ENCODE measurements at places on chromosomes 5 and 9.

DNA sequence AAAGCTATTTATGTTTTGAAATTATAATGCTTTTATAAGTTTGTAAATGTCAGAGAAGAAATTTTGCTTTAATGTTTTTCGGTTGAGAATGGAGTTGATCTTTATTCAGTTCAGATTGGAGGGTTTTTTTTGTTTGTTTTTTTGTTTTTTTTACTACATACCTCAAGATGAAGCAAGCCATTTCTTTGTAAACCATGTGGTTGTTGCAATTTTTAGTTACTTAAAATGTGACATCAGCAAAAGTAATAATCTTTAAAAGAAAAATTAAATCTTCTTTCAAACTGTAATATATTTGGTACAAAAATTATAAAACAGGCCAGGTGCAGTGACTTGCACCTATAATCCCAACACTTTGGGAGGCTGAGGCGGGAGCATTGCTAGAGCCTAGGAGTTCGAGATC, 102.6 kb downstream of the CDC42SE2 start:
- DNase-seq = no peak

DNA sequence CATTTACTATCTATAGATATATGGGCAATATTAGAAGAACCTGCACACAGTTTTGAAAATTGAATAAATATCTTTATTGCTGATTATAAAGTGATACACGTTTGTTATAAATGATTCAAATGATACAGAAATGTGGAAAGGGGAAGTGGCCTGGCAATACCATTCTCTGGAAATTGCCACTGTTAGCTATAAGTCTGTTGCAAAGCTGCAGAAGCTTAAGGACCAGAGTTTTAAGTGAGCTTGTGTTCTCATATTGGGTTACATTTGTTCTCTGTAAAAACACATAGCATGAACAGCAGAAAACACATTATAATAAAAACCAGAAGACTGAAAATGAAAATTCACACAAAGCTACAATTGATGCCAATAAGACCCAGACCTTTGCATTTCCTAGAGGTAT, 59.6 kb downstream of the RASGRF2 start:
- no peak for DNase-seq

DNA sequence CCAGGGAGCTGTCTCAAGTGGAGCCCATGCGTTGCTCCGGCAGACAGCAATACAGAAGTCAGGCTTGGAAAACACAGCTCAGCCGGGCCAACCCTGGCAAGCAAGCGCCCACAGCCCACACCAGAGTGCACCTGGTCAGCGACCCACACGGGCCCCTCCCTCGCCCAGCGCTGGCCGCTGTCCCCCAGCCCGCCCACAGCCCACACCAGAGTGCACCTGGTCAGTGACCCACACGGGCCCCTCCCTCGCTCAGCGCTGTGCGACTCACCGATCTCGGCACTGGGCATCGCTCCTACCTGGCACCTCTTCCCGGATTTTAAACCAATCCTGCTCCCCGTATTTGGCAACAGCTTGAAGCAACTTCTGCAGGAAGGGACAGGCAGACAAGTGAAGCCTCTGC, 12.8 kb downstream of the SNAPC4 start:
- no peak for DNase-seq

DNA sequence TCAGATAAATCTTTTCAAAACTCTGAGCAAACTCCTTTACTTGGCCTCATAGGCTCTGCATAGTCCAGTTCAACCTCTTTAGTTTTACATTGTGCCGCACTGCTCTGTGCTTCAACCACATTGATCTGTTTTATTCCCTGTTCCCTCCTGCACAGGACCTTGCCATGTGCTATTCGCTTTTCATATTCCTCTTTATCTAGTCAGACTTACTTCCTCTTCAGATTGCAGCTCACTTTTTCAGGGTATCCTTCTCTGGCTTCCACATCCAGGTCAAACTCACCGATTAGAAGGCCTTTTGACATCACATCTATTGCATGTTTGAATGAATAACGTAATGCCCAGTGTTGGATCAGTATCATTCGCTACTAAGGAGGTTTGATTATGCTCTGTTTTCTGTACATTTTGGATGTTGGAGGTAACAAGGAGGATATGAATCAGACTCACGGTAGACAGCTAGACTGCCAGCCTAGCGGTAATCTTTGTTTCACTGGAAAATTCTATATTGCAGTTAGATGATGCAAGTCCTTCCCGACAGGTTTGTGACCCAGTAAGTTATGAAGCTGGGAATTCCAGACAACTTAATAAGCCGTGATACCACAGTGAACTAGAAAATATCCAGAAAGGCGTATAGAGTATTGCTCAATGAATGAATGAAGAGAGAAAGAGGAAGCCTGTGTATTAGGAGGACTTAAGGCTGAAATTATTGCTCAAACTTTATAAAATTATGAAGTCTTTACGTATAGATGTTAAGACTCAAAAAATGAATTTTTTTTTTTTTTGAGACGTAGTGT, 65.7 kb downstream of the IQGAP2 start:
- DNase-seq = no peak

- no peak for DNase-seq
These were observed 400.5 kb upstream of the ACO1 start for GRCh38 chr9:31983895-31984294.

DNA sequence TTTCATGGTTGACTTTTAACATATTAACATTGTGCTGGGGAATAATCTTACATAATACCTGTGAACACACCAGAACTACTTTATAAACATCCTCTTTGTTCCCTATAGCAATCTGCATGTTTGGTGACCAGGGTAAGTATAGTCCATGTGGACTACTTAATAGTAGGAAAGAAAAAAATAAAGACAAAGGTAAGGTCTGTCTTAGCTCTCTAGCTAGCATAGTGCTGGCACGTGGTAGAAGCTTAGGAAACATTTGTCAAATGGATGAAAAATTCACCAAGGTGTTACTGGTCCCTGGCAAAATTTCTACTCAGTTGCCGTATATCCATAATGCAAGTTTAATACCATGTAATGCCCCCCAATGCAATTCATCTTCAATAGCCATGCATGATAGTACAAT, 78.6 kb upstream of the ABCA1 start:
- DNase-seq = no peak

- no peak for DNase-seq
These were observed 2.6 kb upstream of the RORB start for GRCh38 chr9:74494490-74494889.

GRCh38 chr5:142922223-142922952, 152.2 kb downstream of the ARHGAP26 start:
- no peak for DNase-seq

DNA sequence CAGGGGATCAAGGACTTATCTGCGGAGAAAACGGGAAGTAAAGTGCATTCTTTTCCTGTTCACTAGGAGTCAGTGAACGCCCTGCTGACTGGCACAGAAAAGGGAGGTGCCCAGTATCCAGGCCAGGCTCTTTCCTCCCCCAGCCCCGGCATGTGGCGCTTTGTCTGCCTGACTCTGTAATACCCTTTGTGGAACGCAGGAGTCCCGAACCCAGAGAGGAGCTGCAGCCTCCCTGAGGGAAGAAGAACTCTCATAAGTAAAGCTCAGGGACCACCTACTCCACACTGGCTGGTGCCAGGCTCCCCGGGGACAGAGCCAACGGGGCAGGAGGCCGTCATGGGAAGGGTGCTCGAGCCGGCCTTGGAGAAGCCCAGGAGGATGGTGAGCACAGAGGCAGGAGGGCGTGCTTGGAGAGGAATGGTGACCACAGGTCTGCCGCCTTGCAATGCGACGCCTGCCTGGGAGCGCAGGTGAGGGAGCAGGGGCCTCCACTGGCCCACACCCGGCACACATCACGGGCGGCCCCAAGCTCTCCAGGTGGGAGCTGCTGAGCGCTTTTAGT, 31.5 kb downstream of the VAV2 start:
- DNase-seq = no peak

GRCh38 chr9:99069546-99069945, 35.4 kb upstream of the TGFBR1 start:
- DNase-seq = no peak
